ENCODE measurements at places on chromosomes 1 and 21.

GRCh38 chr21:39020751-39021477, 162.3 kb downstream of the PSMG1 start:
- no peak for DNase-seq

GRCh38 chr1:2583871-2584351, 2.7 kb upstream of the PRXL2B start:
- no peak for DNase-seq

DNA sequence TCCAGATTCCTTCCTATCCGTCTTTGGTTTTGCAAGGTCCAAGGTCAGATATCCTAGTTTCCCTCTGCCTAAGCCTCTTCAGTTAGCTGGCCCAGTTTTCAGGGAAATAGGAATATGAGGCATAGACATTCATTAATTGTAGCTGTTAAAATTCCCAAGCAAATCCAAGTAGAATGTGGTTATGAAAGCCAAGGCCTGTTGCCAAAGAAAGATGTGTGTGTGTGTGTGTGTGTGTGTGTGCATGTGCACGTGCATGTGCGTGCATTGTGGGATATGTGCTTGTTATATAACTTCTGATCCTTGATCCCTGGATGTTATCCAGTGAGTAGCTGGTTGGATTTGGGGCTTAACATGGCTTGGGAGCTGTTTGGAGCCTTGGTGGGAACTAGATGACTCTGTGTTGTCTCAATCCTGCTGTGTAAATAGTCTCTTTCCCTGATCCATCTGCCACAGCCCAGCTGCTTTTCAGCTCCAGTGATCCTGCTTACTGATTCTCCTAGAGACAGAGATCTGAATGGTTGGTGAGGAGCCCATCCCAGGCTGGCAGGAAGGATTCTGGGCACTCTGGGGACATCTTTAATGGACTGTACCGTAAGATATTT, 70.6 kb upstream of the GCLM start:
- no peak for DNase-seq

DNA sequence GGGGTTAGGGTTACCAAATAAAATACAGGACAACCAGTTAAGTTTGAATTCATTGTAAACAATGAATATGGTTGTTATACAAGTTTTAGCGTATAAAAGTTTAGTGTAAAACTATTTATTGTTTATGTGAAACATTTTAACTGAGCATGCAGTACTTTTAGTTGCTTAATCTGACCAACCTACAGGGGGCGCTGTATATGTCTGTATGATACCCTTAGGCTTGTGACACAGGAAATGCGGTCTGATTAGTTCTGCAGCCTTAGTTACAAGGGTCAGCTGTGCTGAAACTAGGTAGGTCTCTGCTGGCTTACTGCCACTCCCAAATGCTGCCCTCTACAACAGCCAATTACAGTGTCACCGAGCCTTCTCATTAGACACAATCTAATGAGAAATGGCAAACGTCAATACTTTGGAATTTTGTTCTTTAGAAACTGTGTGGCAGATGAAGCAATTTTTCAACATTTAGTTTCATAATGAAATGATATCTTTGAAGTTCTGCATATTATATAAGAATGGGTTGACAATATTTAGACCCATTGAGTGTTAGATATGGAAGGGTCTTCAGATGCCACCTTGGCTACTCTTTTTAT, 56.2 kb downstream of the NTNG1 start:
- no peak for DNase-seq
